Inflammatory macrophage (primary cell): ENCODE measurements at places on chromosomes 2 and 18.
A peak's percentile ranks its signal among the peaks of the same experiment; 100 is the strongest.

DNA sequence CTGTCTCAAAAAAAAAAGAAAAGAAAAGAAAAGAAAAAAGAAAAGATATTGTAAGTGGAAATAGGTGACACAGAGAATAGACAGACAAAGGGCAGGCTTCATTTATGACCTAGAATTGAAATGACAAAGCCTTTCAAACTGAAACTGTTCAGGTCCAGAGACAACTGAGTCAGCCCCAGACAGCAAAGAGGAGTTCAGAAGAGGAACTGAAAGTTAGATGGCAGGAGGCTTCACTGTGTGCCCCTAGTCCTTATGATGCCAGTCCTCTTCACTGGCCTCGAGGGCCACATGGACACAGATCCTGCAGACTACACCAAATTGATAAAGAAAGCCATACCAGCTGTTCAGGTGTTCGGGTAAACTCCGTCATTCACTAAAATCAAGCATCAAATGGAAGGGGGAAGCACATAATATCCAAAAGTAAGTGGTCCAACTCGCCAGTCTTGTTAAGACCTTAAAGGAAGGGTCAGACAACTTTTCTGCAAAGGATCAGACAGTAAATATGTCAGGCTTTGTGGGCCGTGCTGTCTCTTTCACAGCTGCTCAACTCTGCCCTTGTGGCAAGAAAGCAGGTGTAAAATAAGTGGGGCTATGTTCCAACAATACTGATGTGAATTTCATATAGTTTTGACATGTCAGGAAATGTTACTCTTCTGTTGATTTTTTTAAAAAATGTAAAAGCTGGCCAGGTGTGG is 231.9 kb upstream of the MGAT5 start:
- DNase-seq = no peak

DNA sequence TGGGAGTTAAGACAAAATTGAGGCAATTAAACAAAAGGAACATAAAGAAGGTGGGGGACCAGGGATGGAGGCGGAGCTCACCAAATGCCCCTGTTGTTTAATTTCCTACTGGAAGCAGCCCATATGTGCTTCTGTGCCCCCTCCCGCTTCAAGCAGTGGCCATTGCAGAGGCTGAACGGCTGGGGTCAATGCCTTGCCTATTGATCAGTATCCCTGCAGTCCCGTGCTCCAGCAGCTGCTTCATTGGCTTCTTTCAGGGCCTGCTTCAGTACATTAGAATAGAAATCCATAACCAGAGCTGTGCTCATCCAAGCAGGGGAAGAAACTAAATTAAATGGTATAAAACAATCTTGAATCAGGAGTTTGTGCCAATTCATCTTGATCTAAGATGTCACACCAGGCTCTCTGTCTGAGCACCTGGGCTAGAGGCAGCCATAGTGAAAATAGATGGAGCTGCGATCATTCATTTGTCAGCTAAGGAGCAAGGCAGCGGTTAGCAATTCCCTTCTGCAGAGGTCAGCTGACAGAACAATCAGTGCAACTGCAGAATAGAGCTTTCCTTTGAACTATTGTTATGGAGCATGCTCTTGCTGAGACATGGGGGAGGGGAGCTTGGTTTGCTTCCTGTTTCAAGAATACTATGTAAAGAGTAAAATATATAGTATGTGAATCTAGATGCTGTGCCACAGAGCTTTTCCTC is 222.4 kb downstream of the WDR7 start:
- no peak for DNase-seq

GRCh38 chr2:144553379-144553778 is 33.5 kb upstream of the ZEB2 start:
- no peak for DNase-seq

DNA sequence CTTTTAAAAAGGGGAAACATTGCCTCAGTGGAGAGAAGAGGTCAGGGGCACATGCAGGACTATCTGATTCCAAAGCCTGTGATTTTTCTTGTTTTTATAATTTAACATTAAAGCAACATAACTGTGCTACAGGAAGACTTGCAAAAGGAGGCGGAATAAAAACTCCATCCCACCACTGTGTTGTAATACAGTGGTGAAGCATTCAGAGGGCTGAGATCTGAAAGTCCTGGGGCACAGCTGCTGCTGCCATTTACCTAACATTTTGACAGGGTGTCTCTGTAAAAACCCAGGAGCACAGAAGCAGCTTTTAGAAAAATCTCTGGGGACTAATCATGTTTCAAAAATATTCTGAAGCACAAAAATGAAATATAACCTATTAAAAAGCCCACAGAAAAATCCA is 97.6 kb downstream of the GRB14 start:
- no peak for DNase-seq

GRCh38 chr2:217382794-217383193 is 522.9 kb upstream of the TNP1 start:
- no peak for DNase-seq

DNA sequence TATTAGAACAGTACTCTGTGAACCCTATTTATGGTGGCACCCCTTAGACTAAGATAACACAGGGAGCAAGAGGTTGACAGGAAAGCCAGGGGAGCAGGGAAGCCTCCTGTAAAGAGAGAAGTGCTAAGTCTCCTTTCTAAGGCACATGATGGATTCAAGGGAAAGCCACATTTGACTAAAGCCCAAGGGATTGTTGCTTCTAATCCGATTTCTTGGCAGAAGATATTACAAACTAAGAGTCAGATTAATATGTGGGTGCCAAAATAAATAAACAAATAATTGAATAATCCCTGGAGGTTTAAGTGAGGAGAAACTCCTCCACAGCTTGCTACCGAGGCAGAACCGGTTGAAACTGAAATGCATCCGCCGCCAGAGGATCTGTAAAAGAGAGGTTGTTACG is 333.2 kb downstream of the SOX11 start:
- DNase-seq = no peak

DNA sequence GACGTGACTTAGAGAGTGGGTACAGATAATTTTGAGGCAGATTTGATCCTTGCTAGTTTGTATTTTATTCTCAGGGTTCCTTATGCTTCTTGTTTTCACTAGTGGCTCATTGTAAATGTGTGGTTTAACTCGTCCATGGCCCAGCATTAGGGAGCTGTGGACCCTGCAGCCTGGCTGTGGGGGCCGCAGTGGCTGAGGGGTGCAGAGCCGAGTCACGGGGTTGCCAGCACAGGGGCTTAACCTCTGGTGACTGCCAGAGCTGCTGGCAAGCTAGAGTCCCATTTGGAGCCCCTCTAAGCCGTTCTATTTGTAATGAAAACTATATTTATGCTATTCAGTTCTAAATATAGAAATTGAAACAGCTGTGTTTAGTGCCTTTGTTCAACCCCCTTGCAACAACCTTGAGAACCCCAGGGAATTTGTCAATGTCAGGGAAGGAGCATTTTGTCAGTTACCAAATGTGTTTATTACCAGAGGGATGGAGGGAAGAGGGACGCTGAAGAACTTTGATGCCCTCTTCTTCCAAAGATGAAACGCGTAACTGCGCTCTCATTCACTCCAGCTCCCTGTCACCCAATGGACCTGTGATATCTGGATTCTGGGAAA is 269.9 kb downstream of the MYT1L start:
- no peak for DNase-seq

DNA sequence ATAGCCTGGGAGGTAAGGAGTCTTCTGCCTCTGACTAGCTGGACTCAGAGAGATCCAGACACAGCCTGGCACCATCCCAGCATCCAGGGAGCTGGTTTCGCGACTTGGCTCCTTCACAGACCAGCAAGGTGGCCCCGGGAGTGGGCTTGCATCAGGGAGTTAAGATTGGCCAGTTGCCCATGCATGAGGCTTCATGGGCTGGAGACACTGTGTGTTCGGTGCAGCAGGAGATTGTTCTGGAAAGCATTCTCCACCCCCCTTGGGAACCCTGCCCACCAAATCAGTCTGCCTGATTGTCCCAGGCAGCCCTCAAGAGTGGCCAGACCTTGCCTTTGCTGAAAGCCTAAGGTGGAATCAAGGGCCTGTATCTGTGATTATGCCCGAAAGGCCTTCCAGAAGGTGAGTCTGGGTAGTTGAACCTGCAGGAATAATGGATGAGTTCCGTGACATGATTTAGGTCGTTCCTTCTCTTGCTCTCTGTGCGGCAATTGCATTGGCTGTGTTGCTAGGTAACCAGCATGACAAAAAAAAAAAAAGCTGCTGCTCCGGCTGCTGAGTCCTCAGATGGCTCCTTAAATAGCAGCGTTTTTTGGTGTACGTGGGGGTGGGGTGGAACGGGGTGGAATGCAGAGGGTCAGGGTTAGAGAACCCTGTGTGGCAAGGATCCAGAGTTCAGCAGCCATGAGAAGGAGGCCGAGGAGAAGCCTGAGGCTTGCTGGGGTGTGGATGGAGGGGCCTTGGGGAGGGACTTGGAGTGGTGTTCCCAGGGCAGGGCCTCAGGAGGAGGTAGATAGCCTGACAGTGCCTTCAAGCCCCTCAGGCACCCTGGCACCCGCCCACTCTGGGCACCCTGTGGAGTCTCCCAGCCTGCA is 93.0 kb upstream of the MCFD2 start:
- no peak for DNase-seq

- no peak for DNase-seq
Observed at GRCh38 chr18:76894566-76895346, 72.4 kb downstream of the ZNF236 start.

DNA sequence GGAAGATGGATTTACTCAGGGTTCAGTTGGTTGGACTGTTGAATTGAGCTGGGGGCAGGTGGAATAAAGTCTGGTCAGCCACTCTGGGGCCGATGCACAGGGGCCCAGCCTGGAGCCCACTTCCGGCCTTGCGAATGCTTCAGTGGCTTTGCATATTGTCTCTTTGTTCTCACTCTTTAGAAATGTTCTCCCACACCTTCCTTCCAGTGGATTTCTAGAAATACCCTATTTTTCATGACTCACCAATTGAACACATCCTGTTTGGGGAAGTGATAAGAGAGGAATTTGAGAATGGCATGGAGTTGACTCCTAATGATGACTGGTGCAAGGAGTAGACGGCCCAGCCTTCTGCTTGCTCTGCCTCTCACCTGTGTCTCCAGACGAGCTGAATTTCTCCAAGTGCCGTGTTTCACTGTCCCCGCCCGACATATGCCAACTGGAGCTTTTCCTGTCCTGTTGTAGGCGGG is 28.1 kb downstream of the ASAP2 start:
- peak; percentile 86 for DNase-seq

DNA sequence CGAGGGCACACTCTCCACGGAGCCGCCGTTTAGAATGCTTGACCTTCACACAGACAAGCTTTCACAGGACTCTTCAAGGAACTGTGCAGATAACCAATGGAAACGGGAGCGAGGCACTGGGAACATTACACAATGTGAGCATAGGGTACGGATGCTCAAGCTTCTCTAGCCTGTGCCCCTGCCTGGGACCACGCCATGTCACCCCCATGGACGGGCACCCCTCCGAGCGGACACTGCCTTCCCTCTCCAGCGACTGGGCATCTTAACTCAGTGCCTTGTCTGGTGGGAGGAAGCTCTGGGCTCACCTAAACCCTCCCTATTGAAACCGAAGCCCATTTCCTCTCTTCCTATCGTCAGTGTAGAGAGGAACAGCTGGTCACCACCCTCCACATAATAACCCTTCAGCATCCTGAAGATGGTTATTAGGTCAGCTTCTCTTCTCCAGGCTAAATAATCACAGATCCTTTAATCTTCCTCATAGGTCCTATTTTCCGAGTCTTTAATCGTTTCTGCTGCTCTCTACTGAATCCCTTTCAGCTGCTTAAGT is 626.7 kb downstream of the GALR1 start:
- no peak for DNase-seq

DNA sequence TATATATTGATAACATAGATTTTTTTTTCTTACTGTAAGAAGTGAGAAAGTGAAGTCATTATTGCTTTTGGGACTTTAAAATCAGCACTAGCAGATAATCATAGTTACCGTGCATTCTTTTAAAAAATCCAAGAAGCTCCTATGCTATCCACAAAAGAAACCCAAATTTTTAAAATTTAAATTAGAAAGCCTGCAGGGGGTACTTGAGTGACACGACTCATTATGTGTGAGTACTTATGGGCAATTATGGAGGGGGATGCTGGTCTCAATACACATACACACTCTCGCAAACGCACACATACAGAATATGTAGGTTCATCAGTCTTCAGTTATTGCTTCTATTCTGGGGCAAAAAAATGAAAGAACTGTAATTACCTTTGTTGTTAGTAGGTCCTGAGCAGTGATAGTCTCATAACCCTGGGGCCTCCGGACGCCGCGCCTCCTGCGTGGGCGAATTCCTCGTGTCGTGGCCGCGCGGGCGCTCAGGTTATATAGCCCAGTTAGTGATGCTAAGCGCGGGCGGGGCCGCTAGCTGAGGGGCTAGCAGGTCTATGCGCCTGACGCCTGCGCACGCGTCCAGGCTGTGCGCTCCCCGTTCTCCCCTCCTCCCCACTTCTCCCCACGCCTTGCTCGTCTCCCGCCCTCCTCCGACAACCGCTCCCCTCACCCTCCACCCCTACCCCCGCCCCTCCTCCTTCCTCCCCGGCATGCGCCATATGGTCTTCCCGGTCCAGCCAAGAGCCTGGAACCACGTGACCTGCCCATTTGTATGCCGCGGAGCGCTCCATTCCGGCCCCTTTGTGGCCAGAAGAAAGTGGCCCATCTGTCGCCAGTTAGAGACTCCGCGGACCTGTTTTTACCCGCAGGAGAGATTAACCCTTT is at the start of gene NEUROD1:
NEUROD1 (minus strand) TSS at position 463 of the 882 bp plus-strand sequence. CDS start 1,657 bp downstream, outside the sequence.
- DNase-seq = no peak

- DNase-seq = no peak
Observed at GRCh38 chr2:216327447-216327935, 44.8 kb downstream of the MARCHF4 start.

DNA sequence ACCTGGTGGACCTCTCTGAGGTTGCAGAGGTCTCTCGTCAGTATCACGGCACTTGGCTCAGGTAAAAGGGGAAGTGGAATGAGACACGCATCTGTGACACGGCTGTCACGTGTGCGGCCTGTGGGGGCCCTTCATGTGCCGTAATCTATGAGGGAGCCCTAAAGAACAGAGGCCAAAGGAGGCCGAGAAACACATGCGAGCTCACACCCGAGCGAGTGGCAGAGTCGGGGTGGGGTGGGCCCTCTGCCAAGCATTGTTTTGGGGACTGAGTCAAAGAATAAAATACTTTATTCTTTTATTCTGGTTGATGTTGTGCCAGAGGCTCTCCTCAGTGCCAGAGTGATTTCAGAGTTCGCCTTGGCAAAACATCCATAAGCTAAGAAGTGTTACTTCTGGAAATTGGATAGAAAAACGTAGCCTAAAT is 43.3 kb downstream of the PLB1 start:
- no peak for DNase-seq

- DNase-seq = no peak
Observed at GRCh38 chr18:61471541-61471940, 138.3 kb downstream of the CDH20 start.

DNA sequence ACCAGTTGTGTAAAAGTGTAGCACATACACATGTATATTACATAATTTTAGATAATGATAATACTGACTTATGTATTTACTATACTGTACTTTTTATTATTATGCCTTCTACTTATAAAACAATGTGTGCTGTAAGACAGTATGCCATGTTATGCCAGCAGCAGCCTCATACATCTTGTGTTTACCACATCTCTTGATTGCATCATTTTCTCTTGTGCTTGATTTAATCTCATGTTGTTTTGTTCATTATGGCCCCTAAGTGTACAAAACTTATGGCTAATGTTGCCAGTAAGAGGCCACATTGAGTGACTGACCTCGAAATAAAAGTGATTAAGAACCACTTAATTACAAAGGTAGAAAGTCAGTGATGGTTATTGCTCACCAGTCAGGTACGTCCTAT is 128.0 kb upstream of the SP5 start:
- no peak for DNase-seq
